ENCODE measurements at places on chromosomes 6 and 20.

DNA sequence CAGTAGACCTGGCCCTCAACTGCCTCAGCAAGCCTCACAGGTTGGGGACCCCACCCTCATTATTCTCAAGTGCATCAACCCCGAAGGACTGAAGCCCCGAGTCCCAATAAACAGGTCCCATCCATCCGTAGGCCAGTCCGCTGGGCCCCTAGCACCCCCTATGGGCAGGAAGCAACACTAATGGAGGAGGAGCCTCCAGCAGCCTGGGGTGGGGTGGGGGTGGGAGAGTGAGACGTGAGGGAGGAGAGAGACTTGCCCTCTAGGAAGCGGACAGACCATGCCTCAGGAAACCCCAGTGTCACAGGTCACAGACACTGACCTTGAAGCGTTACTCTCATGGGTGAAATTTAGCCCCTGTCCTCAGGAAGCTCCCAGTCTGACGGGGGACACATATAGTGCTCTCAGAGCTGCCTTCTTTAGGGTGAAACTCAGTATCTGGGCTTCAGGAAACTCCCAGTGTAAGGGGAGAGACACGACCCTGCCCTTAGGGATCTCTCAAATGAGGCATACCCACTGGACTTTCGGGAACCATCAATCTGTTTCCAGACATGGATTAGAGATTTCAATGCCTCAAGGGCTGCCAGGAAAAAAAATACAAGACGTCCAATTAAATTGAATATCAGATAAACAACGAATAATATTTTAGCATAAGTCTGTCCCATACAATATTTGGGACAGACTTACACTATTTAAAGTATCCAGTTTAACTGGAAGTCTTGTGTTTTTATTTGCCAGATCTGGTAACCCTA lies 125.8 kb downstream of the MRPL14 start:
- no peak for DNase-seq

DNA sequence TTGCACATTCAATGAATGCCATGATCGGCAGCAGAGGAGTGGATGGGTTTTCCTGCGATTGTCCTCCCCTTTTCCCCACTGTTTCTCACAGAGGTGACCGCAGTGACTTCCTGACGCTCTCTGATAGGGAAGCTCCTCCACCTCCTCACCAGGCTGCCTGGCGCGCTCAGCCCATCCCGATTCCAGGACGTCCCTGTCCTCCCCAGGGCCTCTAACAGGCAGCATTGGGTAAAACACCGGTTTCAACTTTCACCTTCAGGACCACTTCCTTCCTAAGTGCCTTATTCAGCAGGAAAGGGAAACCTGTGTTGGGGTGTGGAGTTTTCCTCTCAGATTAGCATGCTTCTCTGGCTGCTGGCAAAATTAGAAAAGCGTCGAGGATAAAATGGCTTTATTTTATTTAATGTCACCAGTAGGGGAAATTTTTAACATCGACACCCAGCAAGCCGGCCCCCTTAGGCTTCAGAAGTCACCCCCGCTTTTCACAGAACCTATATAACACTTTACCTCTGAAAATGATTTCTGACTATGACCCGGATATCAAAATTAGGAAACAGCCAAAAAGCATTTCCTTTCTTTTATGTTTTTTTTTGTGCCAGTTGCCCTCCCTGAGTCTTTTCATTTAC lies 570.4 kb upstream of the GJE1 start:
- DNase-seq: no peak

DNA sequence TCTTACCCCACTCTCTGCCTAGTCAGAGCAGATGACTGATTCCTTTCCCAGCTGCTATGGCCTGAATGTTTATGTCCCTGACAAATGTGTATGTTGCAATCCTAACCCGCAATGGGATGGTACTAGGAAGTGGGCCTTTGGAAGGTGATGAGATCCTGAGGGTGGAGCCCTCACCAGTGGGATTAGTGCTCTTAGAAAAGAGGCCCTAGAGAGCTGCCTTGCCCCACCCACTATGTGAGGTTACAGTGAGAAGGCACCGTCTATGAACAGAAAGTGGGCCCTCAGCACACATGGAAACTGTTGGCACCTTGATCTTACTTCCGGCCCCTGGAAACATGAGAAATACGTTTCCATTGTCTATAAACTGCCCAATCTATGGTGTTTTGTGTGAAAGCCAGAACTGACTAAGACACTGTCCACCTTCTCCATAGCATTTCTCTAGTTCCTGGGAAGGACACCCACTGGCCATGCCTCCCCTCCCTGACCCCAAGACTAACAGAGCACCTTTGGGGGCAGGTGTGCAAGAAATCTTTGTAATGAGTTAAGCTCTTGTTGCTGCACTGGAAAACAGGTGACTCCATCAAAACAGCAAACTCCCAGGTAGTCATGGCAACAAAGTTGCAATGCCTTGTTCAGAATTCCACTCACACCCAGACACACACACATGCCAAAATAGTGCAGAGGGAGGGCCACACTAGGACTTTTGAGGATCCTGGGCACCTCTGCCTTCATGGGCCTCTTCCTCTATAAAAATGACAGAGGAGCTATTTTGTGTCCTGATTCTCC lies 16.2 kb downstream of the GABRR2 start:
- DNase-seq: no peak

DNA sequence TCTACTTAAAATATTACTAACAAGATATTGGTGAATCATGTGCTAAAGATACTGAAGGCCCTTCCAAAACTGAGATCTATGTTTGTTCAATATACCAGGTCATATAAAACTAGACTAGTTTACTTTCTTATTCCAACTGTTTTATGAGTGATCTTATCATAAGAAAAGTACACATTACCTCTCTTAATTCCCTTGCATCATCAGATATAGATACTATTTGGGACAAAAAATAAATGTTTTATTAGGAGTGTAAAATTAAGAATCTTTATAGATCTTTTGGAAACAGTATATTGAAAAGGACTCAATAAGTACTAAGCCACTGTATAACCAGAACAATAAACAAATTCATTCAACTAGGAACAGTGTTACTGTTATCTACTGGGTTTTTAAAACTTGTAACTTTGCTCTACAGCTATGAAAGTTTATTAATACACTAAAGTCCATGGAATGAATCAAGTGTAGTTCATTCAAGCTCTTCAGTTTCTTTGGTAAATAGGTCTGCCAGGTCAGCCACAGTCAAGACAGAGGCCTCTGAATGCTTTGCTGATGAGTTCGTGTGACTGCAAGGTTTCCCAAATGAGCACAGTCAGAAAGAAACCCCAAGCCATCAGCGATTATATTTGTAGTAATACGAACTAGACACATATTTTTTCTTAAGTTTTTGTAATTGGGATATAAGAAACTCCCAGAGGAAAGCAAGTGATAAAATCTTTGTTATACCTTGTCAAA lies 71.8 kb upstream of the FBXO30 start:
- DNase-seq: no peak

GRCh38 chr6:90186637-90187371 lies 109.8 kb downstream of the BACH2 start:
- no peak for DNase-seq

DNA sequence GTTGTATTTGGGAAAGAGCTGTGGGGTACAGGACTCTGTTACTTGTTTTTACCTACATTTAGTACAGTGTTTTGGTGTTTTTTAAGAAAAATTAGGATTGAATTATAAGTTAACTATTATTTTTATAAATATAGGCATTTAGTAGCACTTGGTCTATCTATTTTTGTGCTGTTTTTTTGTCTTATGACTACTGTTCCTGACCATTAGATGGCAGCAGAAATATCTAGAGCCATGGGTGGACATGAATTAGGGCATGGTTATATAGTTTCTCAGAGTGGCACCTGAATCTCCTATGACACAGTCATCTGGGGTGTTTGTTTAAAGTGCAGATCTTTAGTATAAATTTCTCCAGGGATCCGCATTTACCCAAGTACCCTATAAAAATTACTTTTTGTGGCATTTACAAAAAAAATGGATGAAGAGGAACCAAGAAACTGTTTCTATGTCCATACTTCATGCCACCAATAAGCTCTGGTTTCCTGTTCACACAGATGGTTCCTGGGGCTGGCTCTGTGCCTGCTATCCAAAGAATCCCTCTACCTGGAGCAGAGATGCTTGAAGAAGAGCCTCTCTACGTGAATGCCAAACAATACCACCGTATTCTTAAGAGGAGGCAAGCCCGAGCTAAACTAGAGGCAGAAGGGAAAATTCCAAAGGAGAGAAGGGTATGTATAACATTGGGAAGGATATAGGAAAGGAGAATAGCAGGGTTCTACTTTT lies 19.8 kb downstream of the NFYA start:
- DNase-seq: no peak

DNA sequence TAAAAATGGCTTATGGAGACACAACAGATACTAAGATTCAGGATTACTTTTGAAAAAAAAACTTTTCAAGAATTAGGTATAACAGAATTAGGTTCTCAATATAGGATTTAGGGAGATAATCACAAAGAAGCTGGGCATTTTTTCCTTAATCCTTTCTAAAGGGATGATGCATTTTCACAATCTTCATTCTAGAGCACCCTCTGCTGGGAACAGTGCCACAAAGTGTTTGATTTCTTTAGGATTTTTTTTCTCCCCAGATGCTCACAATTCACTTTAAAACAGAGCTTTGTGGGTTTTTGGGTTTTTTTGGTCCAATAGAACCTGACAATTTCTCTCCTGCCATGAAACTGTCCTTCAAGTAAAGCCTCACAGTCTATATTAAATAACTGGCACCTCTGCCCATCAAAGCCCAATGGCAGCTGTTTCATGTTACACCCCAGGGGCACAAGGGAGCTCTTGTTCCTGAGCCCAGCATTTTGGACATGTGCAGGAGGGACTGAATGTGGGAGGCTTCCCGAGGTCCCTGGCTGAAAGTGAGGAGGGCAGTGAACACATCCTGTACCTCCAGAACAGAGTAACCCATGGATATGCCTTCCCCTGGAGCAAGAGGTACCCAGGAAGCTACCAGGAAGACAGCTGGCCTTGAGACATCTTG lies 39.7 kb downstream of the PREP start:
- DNase-seq: no peak

DNA sequence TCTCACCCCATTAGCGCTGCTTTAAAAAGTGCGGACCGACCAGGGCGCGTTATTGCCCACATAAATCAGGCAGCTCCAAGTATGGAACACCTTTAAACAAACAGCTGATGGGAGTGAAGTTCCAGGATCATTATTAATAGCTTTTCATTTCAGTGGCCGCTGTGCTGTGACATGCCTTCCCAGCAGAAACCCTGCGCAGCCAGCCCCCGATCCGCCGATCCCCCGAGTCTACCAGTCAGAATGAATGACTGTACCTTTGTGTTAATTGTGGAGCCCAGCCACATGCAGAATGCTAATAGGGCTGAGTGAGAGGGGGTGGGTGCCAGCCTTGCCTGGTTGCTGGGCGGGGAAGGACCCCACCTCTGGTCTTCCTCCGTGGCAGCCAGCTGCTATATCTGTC lies 21.9 kb downstream of the CDH22 start:
- no peak for DNase-seq

DNA sequence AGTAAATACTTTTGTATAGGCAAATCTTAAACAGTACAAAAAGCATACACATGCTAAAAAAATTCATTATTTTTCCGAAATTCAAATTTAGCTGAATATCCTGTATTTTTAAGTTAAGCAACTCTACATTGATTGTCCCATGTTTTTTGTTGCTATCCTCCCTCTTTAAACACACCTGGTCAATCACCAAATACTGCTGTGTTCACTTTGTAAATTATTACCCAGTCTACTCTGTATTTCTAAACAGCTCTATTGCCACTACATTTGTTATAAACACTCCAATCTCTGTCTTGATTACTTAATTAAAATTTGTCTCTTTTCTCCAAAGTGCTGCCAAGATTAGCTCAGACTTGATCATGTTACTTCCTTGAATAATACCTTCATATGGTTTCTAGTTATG lies 466.5 kb upstream of the GJE1 start:
- DNase-seq: no peak

- DNase-seq: no peak
These were observed 208.4 kb downstream of the ANKRD60 start for GRCh38 chr20:58019850-58020625.

GRCh38 chr6:109762769-109763441 lies 71.8 kb downstream of the FIG4 start:
- DNase-seq: no peak

DNA sequence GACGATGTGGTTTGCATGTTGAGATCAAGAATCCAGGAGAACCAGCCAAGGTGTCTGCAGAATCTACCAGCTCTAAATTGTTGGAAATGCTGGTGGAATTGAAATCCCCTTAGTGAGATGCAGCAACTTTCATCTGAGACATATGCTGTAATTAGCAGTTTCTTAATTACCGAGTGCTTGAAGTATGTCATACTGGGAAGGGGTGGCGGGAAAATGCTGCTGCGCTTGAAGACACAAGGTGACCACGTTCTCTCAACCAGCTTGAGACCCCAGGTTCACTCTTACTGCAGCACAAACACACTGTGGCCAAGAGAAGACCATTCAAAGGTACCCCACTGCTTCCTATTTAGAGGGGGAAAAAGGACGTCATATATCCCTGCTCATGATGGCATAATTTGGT lies 59.0 kb downstream of the PFDN4 start:
- DNase-seq: no peak

DNA sequence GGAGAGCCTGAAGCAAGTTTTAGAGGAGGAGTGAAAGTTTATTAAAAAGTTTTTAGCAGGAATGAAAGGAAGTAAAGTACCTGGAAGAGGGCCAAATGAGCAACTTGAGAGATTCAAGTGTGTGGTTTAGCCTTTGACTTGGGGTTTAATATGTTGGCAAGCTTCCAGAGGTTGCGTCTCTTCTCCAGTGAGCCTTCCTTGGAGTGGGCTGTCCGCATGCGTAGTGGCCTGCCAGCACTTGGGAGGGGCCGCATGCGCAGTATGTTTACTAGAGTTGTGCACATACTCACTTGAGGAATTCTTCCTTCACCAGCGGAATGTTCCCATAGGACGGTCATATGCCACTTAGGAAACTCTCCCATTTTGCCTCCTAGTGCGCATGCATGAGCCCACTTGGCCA lies 235.2 kb downstream of the ALDH8A1 start:
- DNase-seq: no peak

DNA sequence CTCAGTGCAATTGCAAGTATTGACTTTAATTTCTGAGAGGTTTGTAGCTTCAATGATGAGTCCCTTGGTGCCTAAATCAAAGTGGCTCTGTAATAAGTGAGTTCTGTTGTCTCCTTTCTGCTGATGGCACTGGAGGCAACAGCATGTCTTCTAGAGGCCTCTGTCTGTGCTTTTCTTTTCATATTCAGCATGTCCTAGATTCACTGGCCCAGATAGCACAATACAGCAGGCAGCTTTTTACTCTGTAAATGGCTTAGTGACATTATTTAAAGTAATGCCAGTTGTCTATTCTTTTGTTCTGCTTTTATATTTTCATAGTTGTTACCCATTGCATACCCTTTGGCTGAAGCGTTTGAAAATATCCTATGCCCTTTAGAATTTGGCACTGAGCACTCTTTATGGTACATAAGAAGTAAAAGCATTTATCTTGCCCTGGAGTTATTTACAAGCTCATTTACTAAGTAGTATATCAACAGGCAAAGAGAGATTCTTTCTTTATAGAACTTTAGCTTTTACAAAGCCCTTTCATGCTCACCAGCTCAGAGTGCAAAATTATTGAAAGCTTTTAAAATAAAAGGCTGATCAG lies 271.5 kb upstream of the KCNQ5 start:
- DNase-seq: no peak

DNA sequence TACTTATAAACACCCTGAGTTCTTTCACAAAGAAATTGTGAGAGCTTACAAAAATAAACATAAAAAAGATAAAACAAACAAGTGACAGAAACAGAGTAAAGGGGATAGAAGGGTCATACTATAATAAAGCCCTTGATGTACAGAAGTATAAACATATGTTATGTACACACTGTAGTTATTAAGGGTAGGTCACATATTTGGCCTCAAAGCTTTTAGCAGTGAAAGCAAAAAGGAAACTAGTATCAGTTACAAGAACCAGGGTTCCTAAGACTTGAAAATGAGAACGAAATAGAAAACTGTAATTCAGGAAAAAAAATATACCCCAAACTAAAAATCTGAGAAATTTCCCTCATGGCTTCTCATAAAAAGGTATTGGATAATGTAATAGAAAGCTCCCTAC lies 380.6 kb downstream of the HDGFL1 start:
- DNase-seq: no peak
